ENCODE measurements at places on chromosomes 5 and 9. TPM values are rescaled to one million over a fixed set of nuclear protein-coding genes. Genes with fewer than 3 reads are reported as not detected.

SPATA31E1 gene
- not detected for total RNA-seq

BTNL8 gene
- total RNA-seq, result not detected

NME5 gene
- 1.7 TPM for total RNA-seq

WDR70 gene
- total RNA-seq, result 21.5 TPM

ADGRD2 gene
- not detected for total RNA-seq

RETREG1 gene
- 0.38 TPM for total RNA-seq

CDO1 gene
- total RNA-seq, result 1.5 TPM

BAAT gene
- 0.19 TPM for total RNA-seq

SCGB3A1 gene
- not detected for total RNA-seq

GLT6D1 gene
- not detected for total RNA-seq

CA9 gene
- 0.38 TPM for total RNA-seq

TTC39B gene
- 10.2 TPM for total RNA-seq

RNF183 gene
- not detected for total RNA-seq

BTNL9 gene
- total RNA-seq, result not detected

PRLR gene
- under 0.01 TPM for total RNA-seq

SLC23A1 gene
- not detected for total RNA-seq

KCNIP1 gene
- total RNA-seq, result not detected

MARCOL gene
- total RNA-seq, result not detected

FOXD4L4 gene
- total RNA-seq, result under 0.01 TPM

SLC4A9 gene
- not detected for total RNA-seq

ADAMTS16 gene
- not detected for total RNA-seq

MCC gene
- total RNA-seq, result 63.3 TPM

FGD3 gene
- total RNA-seq, result not detected

ZDHHC12 gene
- 39.9 TPM for total RNA-seq

All from regular cardiac myocyte (primary cell).